ENCODE measurements at places on chromosomes 7 and 10.

- DNase-seq = no peak
Measured at GRCh38 chr10:17626656-17627055, 9.5 kb upstream of the HACD1 start.

DNA sequence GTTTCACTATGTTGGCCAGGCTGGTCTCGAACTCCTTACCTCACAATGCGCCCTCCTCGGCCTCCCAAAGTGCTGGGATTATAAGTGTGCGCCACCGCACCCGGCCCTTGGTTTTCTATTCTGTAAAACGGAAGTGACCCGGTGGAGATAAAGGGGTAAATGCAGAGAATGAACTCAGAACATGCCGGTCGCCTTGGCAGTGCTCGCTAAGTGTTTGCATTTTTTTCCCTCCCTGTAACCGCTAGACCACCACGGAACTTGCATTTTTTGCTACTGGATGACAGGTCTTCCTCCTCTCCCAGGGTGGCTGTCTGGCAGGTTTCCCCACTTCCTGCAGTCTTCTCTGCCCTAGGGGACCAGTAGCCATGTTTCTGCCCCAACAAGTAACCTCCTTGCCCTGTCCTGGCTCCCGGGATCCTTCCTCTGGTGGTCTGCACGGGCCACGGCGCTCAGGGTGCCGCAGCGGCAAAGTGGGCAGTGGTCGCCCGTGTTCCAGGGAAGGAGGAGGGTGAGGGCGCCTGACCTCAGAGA lies 18.8 kb upstream of the GNA12 start:
- no peak for DNase-seq

GRCh38 chr7:7562736-7563135 lies 3.9 kb upstream of the MIOS start:
- no peak for DNase-seq

- DNase-seq = no peak
Measured at GRCh38 chr7:128044064-128044463, 12.8 kb upstream of the LRRC4 start.

DNA sequence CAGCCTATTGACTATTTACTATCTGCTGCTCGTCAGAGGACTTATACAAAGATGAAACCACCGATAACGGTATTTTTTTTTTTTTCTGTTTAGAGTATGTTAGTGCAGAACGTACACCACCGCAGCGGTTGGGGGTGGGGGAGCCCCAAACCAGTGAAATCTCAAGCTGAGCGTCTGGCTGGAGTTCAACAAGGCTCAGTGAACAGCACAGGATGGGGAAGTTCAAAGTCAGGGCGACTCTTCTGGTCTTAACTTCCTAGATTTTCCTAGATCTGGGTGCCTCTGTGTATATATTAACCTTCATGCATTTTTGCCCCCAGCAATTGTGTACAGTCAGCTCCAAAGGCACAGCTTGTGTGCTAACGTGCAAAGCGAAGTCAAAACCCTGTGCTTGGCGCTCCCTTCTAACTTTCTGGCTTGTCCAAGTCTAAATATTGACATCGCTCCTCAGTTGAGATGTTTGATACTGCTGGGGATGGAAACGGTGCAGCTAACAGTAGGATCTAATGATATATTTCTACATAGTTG lies 1.1 kb downstream of the RHOBTB1 start:
- DNase-seq = no peak

DNA sequence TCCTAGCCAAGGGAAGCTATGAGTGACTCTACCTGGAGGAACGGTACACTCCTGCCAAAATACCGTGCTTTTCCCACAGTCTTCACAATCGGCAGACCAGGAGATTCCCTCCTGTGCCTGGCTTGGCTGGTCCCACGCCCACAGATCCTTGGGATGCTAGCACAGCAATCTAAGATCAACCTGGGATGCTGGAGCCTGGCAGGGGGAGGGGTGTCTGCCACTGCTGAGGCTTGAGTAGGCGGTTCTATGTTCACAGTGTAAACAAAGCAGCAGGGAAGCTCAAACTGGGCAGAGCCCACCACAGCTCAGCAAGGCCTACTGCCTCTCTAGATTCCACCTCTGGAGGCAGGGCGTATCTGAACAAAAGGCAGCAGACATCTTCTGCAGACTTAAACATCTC lies 295.3 kb downstream of the ELMO1 start:
- no peak for DNase-seq

GRCh38 chr10:26721561-26721960 lies 24.1 kb downstream of the PDSS1 start:
- DNase-seq = peak; percentile 2

DNA sequence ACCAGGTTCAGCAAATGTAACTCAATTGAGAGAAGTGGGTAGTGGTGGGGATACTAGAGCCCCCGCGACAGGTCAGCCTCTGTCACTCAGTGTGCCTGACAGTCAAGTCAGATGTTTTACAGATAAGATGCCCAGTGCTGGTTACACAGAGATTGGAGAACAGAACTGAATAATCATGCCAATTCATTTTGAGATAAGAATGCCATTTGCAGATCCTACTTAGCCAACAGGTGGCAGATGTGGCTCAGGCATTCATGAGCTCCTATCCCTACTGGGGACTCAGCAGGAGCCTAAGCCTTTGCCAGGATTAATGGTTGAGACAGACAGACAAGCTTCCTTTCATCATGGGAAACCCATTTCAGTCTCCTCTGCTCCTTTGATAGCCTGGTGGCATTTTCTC lies 137.8 kb downstream of the MAPK8 start:
- DNase-seq = no peak

- DNase-seq = no peak
Measured at GRCh38 chr7:4663239-4664018, 18.7 kb upstream of the FOXK1 start.

DNA sequence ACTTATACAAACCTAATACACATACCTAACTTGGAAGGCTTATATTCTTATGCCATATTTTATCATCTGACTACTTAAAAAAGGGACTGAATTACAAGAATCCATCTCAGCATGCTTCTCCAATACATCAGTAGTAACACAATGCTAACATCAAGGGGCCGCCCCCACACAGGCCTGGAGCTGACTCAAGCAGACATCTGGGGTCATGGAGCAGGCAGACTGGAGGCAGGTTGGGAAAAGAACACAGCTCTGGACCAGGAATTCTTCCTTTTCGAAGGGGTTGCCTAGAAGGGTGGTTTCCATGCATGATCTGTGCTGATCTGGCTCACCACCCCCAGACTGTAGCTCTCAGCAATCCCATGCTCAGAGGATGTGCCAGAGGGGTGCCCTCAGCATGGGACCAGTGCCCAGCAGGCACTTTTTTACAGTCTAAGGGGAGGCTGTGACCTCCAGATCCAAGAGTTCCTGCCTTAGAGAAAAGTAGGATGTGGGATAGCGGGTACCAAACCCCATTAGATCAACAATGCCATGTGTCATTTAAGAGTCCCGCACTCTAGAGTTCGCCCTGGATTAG lies 26.1 kb upstream of the DUSP5 start:
- no peak for DNase-seq

DNA sequence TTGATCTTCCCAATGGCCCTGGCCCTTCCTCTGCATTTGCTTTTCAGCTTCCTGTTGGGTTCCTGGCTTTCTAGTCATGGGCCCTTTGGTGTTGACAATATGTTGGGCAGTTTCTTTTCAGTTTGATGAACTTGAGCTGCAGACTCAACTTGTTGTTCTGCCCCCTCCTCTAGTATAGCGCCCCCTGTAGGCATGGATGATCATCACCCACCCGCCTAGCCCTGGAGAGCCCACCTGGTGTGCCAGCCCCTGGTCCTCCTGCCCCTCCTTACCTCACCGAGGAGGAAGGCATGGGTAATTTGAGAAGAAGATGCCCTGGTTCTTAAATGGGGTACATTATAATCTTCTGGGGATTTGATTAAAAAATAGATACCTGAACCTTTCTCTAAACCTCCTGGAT lies 271.2 kb downstream of the SNX10 start:
- DNase-seq = no peak

DNA sequence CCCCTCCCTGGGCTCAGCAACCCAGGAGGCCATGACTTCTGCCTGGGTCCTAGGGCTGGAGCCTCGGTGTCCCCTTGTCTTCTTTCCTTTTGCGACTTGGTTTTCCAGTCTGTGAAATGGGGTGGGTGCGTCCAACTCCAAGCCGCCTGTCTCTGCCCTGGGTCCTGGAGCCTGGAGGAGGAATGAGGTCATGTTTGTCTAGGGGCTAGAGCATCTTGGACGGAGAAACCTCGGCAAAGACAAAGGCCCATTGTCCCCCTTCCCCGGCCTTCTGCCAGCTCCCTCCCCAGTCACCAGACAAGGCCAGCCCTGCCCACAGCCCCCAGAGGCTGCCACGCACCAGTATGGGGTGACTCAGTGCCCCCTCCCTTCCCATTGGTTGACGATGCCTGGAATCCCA lies 39.8 kb upstream of the ELN start:
- no peak for DNase-seq

- no peak for DNase-seq
Measured at GRCh38 chr10:35707642-35708425, 65.7 kb upstream of the FZD8 start.

DNA sequence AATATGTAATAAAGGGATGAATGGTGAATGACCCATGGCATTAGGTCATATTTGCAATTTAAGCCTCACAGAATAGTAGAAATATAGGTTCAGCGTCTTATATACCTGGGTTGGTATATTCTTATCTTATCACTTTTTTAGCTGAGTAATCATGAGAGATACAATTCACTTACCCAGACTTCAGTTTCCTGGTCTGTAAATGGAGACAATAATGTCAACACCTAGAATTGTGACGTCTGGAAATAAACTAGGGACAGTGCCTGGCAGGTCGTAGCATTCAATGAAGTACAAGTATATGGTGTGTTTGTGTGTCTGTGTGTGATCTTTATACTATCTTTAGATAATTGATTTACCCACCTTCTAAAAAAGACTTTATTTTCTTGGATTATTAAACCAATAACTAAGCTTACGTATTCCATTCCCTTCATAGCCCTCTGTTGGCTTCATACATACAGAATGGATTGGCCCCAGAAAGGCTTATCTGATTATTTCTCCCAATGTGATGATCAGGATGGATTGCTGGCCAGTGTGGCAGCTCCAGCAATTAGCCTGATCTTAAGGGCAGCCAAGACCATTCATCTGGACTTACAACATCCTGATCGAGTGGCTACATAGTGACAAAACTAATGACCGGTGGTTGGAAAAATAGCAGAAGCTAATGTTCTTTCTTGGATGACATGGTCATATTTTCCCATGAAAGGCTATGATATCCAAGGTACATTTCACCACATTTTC lies 121.2 kb upstream of the NPVF start:
- no peak for DNase-seq

GRCh38 chr10:131002031-131002861 lies 309.3 kb downstream of the TCERG1L start:
- no peak for DNase-seq

- no peak for DNase-seq
Measured at GRCh38 chr7:133512560-133512959, 259.7 kb downstream of the EXOC4 start.
